Activated CD4-positive, alpha-beta T cell treated with anti-CD3 and anti-CD28 coated beads for 1 hour (primary cell): ENCODE measurements at places on chromosomes 7 and 10.

- DNase-seq: no peak
These were observed 477.3 kb upstream of the CELF2 start for GRCh38 chr10:10540398-10540797.

DNA sequence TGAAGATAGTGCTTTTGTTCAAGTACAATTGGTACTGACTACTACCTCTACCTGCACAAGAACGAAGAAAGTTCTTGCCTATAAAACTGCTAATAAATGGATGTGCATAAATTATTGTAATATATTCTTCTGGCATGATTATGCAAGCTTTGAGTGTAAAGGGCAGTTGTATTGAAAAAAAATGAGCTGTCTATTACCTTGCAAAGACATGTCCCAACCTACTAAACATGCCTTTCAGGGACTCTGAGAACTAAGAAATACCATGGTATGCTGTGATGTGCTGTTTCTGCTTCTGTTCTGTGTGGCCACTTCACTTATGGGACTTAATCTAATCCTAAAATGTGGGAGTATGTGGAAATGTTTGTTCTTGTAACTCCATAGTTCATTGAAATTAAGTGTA, 1083.4 kb downstream of the LRMDA start:
- no peak for DNase-seq

- no peak for DNase-seq
These were observed 48.9 kb downstream of the ZNF503 start for GRCh38 chr10:75352650-75353049.

- DNase-seq: no peak
These were observed 83.8 kb upstream of the GRB10 start for GRCh38 chr7:50866343-50867033.

GRCh38 chr7:130366564-130366963, 13.7 kb upstream of the CPA1 start:
- no peak for DNase-seq

GRCh38 chr7:31192986-31193385, 140.9 kb downstream of the ADCYAP1R1 start:
- DNase-seq: no peak

GRCh38 chr7:135917721-135918120, 59.4 kb downstream of the MTPN start:
- no peak for DNase-seq

- DNase-seq: no peak
These were observed 1.1 kb downstream of the RHOBTB1 start for GRCh38 chr10:60942788-60943315.
